Heart right ventricle (tissue), 16 donors: ENCODE measurements at places on chromosomes 3 and 15. TPM values are rescaled to one million over a fixed set of nuclear protein-coding genes. Genes with fewer than 3 reads are reported as not detected.

The SENP8 gene
- polyA plus RNA-seq = 1.8 TPM

The GHSR gene
- not detected for polyA plus RNA-seq

The GOLGA6B gene
- not detected for polyA plus RNA-seq

The PRICKLE2 gene
- polyA plus RNA-seq = 1.9 TPM

The BRK1 gene
- polyA plus RNA-seq = 62.0 TPM

The ST6GAL1 gene
- polyA plus RNA-seq = 19.5 TPM

The CADM2 gene
- polyA plus RNA-seq = 0.44 TPM

The LYZL4 gene
- polyA plus RNA-seq = not detected

The RLBP1 gene
- not detected for polyA plus RNA-seq

The PPP1R14D gene
- polyA plus RNA-seq = not detected

The KIF15 gene
- 0.22 TPM for polyA plus RNA-seq

The SPSB4 gene
- 2.3 TPM for polyA plus RNA-seq

The RBP2 gene
- polyA plus RNA-seq = not detected

The POTEB gene
- polyA plus RNA-seq = not detected

The HOMER2 gene
- polyA plus RNA-seq = 14.1 TPM

The ITPR1 gene
- 12.9 TPM for polyA plus RNA-seq

The DUOX1 gene
- polyA plus RNA-seq = 0.80 TPM

The MYO5A gene
- polyA plus RNA-seq = 3.1 TPM

The UPK1B gene
- polyA plus RNA-seq = not detected

The TM6SF1 gene
- 3.1 TPM for polyA plus RNA-seq

The CP gene
- polyA plus RNA-seq = 6.6 TPM
